8988T (cell line): ENCODE measurements at places on chromosomes 3 and 15.

DNA sequence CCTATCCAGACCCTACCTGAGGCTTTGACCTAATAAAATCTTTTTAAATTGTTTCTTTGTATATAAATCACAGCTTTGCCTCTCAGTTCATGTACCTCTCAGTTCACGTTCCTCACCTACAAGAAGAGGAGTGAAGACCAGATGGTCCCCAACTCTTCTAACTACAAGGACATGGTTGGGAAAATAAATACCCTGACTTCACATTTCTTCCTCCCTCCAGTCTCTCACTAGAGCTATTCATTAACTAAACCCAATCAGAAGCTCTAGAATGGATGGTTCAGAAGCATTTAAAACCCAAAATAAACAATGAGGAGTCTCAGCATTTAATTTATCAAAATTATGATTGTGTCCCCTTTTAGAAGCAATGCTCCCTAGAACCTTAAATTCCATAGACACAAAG is 97.3 kb upstream of the AGTR1 start:
- no peak for DNase-seq

DNA sequence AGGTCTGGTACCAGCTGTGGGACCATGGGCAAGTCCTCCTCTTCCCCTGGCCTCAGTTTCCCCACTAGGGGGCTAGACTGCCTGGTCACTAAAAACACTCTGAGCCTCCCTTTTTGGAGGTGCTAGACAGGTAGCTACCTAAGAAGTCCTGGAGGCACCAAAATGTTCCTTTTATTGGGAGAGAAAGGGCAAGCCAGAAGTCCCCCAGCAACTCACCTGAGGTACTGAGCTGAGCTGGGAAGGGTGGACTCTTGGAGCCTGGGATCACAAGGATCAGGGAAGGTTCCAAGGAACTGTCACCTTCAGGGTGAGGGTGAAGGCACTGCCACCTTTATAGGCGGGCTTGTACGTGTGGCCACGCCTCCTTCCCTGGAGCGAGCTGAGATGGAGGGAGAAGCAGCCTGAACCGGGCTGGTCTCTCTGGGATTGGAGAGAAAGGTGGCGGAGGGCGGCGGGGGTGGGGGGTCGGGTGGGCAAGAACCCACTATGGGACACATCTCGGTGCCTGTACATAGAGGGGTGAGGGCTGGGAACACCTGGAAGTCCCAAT is at the start of gene CYP1A1:
TSS of gene CYP1A1 (minus strand) at position 304 of the 550 bp plus-strand sequence. CDS start 2,431 bp downstream, outside the sequence.
- no peak for DNase-seq

DNA sequence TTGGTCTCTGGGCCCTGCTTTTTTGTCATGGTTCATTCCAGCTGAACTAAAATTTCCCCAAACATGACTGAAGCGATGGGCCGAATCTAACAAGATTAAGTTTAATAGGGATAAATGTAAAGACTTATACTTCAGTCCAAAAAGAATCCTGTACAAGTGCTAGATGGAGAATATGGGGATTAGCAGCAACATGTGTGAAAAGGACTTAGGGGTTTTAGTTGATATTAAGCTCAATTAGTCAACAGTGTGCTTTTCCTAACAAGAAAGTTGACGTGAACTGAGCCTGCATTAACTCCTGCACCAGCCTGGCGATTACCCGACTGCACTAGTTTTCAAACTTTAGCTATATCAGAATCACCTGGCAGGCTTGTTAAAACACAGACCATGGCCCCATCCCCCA is 61.0 kb upstream of the BBX start:
- no peak for DNase-seq

- no peak for DNase-seq
Measured at GRCh38 chr3:20057612-20058180, 17.4 kb downstream of the KAT2B start.
